Neural crest cell (in vitro differentiated cells): ENCODE measurements at places on chromosomes 2 and 18. TPM values are rescaled to one million over a fixed set of nuclear protein-coding genes. Genes with fewer than 3 reads are reported as not detected.

DNA sequence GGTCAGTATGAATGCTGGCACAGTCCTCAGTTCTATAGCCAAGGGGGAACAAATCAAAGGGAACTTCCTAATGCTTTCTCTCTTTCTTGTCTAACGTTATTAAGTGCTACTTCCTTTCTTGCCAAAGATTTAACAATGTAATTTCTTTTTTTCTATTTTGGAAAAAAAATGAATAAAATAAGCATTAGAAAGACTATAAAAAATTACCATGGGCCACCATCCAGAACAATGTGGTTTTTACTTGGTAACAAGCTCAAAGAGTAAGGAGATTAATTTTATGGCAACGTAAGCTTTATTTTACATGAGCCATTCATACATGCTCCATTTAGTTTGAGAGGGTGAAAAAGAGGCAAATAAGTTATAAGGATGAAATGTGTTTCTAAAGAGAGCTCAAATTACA, 40.1 kb downstream of the SERPINE2 start:
- peaks cover 21% of the 10 kb centered on the region for H3K4me1 ChIP-seq
- peaks cover 15% of the 10 kb centered on the region for H3K36me3 ChIP-seq
- DNase-seq = no peak
- no peaks in the 10 kb centered on the region for H3K27me3 ChIP-seq
- no peak overlapping the region for H3K4me3 ChIP-seq

DNA sequence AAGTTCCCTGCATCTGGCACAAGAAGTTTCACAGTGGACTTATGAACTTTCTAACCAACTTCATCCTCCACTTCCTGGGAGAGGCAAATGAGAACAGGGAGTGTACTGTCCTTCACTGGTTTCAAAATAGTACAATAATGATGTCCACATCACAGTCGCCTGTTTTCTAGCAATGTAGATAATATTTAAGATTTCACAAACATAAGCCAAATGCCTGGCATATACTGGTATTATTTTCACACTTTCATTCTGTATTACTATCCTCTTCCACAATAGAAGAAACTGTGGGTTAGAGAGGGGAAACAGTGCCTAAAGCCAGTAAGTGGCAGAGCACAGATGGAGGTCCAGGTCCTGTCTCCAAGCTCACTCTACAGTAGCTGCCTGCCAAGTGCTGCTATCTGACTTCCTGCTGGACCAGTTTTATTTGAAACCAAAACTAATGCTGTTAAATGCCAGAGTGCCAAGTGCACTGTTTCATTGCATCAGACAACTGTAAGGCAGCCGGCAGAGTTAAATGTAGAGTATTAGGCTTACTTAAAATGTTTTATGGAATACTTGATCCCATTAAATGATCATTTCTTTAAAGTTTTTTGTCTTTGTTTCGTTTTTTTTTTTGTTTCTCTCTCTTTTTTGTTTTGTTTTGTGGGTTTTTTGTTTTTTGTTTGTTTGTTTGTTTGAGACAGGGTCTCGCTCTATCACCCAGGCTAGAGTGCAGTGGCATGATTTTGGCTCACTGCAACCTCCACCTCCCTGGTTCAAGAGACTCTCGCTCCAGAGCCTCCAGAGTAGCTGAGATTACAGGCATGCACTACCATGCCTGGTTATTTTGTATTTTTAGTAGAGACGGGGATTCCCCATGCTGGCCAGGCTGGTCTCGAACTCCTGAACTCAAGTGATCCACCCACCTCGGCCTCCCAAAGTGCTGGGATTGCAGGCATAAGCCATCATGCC, 15.1 kb downstream of the COBLL1 start:
- no peaks in the 10 kb centered on the region for H3K4me1 ChIP-seq
- H3K27ac ChIP-seq = no peak overlapping the region
- no peaks in the 10 kb centered on the region for H3K27me3 ChIP-seq

- peaks cover 77% of the 10 kb centered on the region for H3K27me3 ChIP-seq
- H3K36me3 ChIP-seq = peaks cover 3% of the 10 kb centered on the region
Observed at GRCh38 chr2:100042562-100042961, 99.8 kb downstream of the AFF3 start.

DNA sequence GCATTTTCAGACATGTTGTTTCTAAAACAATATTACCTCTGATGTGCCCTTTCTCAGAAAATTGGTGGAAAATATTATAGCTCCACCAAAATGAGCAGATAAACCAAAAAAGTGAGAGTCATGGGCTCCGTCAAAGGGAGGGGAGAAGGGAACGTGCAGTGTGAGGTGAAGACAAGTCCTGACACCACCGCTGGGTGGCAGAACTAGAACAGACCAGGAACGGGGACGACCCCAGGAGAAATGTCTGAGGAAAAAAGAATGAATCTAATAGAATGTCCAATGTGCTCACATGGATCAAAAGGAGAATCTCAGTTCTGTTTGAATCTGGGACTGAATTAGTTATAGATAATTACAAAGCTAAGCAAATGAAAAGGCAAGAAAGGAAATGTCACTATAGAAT, 22.6 kb upstream of the BCL2 start:
- no peak overlapping the region for H3K4me3 ChIP-seq
- H3K4me1 ChIP-seq = no peaks in the 10 kb centered on the region

GRCh38 chr2:191015239-191015638, 1.3 kb upstream of the STAT1 start:
- peaks cover 16% of the 10 kb centered on the region for H3K27me3 ChIP-seq
- H3K27ac ChIP-seq = no peak overlapping the region
- no peak for DNase-seq
- no peak overlapping the region for H3K4me3 ChIP-seq
- no peaks in the 10 kb centered on the region for H3K4me1 ChIP-seq

- peaks cover 13% of the 10 kb centered on the region for H3K4me1 ChIP-seq
- no peak for DNase-seq
- no peak overlapping the region for H3K27ac ChIP-seq
- no peaks in the 10 kb centered on the region for H3K27me3 ChIP-seq
- H3K4me3 ChIP-seq = no peak overlapping the region
Observed at GRCh38 chr18:10332452-10332851, 122.0 kb upstream of the APCDD1 start.

DNA sequence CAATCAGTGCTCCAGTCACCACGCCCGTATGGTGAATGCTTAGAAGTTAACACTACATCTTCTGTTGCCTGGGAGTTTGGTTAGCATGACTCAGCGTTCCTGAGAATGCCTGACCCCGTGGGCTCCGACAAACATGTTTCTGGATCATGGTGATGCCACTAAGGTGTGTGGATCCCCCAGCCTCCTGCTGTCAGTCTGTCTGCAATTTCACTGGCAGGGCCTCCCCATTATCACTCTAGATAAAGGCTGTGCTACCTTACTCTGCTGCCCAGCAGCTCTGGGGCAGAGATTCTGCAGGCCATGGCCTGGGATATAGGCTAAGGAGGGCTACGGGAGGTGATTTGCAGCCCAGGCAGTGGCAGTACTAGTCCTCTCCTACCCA, 66.0 kb downstream of the STPG4 start:
- H3K27me3 ChIP-seq = no peaks in the 10 kb centered on the region
- H3K4me1 ChIP-seq = peaks cover 37% of the 10 kb centered on the region
- H3K36me3 ChIP-seq = no peaks in the 10 kb centered on the region
- H3K27ac ChIP-seq = no peak overlapping the region
- no peak for DNase-seq
- H3K4me3 ChIP-seq = no peak overlapping the region

DNA sequence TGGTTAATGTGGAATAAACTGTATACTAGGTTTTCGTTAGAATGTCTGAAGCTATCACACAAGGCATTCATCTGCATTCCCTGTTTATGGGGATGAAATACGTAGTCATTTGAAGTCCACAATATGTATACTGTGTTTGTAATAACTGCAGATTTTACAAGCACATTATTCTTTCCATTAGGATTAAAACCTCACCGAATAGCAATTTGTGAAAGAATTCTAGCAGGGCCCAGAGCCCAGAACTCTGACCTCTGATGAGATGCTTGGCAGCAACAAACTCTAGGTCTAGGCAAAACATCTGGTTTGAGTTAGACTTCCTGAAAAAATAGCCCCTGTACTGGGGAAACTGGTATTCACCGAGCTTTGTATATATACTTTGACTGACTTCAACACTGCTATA, 158.2 kb downstream of the SRBD1 start:
- no peak overlapping the region for H3K27ac ChIP-seq
- peaks cover 12% of the 10 kb centered on the region for H3K4me1 ChIP-seq
- DNase-seq = no peak
- no peaks in the 10 kb centered on the region for H3K27me3 ChIP-seq
- no peak overlapping the region for H3K4me3 ChIP-seq

DNA sequence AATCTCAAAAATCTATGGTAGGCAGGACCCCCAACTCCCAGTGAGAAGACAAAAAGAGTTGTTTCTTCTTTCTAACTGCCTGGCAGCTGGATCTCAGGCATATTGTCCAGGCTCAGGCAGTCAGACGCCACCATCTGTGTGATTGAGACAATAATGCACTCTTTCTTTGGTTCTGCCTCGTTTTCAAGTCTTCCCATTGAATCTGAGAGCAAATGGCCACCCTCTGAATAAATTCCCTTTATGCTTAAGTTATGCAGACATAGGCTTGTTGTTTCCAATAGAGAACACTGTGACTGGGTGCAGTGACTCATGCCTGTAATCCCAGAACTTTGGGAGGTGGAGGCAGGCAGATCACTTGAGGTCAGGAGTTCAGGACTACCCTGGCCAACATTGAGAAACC, 15.3 kb upstream of the CD207 start:
- H3K27ac ChIP-seq = peak overlapping the region; percentile 59
- H3K36me3 ChIP-seq = no peaks in the 10 kb centered on the region
- no peak overlapping the region for H3K4me3 ChIP-seq
- H3K27me3 ChIP-seq = peaks cover 6% of the 10 kb centered on the region

GRCh38 chr2:219020604-219021365, 20.5 kb downstream of the CFAP65 start:
- H3K4me1 ChIP-seq = peaks cover 7% of the 10 kb centered on the region
- H3K4me3 ChIP-seq = no peak overlapping the region
- H3K27me3 ChIP-seq = peaks cover 20% of the 10 kb centered on the region
- H3K27ac ChIP-seq = no peak overlapping the region

DNA sequence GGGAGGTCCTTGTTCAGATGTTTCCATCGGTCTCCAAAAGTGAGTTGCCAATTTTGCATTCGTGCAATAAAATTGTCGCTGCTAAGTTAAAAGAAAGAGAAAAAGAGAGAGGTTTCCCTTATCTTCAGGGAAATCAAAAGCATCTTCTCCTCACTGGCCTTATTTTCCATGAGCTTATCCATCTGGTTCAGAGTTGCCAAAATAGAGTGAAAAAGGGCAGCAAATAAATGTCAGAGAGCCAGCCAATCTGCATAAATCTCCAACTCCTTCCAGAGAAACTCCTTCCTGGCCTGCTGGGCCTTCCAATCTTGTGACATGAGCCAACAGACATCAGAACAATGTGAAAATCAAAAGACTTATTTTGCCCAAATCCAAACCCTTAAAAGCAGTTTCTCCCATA, 28.4 kb downstream of the PAX3 start:
- peak overlapping the region; percentile 21 for H3K4me3 ChIP-seq
- peaks cover 88% of the 10 kb centered on the region for H3K4me1 ChIP-seq
- no peaks in the 10 kb centered on the region for H3K36me3 ChIP-seq
- DNase-seq = no peak

- H3K27ac ChIP-seq = peak overlapping the region; percentile 28
- no peaks in the 10 kb centered on the region for H3K27me3 ChIP-seq
- H3K4me3 ChIP-seq = no peak overlapping the region
- no peaks in the 10 kb centered on the region for H3K4me1 ChIP-seq
- DNase-seq = no peak
- peaks cover 44% of the 10 kb centered on the region for H3K36me3 ChIP-seq
Observed at GRCh38 chr2:230793572-230794359, 71.0 kb upstream of the ITM2C start.

DNA sequence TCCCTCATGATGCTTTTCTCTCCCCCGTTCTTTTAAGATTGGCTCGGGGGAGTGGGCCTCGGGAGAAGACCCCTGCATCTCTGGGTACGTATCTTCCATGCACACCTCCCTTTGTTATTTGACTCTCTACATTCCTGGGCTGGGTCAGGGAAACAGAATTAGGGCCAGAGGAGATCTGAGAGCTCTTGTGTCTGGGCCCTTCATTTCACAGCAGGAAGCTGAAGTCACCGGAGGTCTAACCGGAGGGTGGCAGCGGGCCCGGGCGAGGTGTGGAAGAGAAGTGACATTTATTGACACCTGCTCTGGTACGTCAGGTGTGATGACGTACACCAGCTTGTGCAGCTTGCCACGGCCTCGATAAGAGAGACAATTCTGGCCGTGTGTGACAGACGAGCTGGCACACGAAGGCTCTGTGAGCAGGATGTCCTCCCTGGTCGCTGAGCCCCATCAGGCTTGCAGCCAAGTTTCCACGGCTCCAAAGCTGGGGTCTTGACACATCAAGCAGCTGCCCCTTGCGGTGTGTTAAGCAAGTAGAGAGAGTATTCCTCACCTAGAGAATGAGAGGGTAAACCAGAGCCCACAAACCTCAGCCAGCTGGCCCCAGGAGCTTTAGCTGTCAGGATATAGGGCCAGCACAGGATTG, 30.4 kb downstream of the TOGARAM2 start:
- no peaks in the 10 kb centered on the region for H3K27me3 ChIP-seq
- H3K4me3 ChIP-seq = no peak overlapping the region
- no peak for DNase-seq
- no peaks in the 10 kb centered on the region for H3K36me3 ChIP-seq
- peak overlapping the region; percentile 81 for H3K27ac ChIP-seq
- peaks cover 25% of the 10 kb centered on the region for H3K4me1 ChIP-seq

DNA sequence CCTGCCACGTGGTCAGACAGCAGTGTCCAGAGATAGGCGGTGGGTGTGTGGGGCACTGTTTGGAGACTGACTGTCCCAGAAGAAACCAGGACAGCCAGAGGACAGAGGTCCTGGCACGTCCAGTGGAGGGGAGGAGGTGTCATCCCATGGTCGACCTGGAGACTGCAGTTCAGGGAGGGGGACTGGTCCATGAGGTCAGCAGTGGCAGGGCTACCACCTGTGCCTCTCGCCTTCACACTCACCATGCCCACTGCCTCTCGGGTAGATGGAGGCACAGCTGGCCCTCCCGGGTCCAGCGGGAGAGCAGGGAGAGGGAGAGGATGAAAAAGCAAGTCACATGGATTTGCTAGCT, 53.9 kb downstream of the INHBB start:
- H3K4me1 ChIP-seq = no peaks in the 10 kb centered on the region
- peaks cover 6% of the 10 kb centered on the region for H3K27me3 ChIP-seq
- H3K4me3 ChIP-seq = no peak overlapping the region
- DNase-seq = no peak

GRCh38 chr2:208489687-208490086, 83.1 kb downstream of the PTH2R start:
- peaks cover 28% of the 10 kb centered on the region for H3K4me1 ChIP-seq
- peak overlapping the region; percentile 54 for H3K27ac ChIP-seq
- no peak overlapping the region for H3K4me3 ChIP-seq

DNA sequence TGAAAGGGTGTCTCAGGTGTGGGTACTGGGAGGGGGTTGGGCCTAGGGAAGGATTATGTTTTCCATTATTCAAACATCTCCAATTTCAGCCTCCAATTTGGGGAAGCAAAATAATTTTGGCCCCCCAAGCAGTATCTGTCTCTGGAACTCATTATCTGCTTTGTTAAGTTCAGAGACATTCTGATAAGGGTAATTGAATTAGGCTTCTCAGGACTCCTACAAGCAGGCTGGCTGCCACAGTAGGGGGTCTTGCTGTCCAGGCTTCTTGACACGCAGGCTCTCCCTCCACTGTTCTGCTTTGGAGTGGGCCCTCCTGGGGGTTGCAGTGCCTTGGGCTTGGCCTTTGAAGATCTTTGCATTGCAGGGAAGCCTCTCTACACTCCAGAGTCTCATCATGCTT, 108.1 kb upstream of the SIX2 start:
- no peaks in the 10 kb centered on the region for H3K36me3 ChIP-seq
- H3K27me3 ChIP-seq = no peaks in the 10 kb centered on the region
- H3K4me1 ChIP-seq = no peaks in the 10 kb centered on the region
- no peak for DNase-seq
- no peak overlapping the region for H3K4me3 ChIP-seq
- H3K27ac ChIP-seq = no peak overlapping the region

Gene CYP27C1
- total RNA-seq = 10.1 and 10.2 TPM in 2 replicates

Gene PROM2
- 1.8 and 2.7 TPM in 2 replicates for total RNA-seq

Gene RPRM
- total RNA-seq = 4.5 and 4.9 TPM in 2 replicates

Gene DNAJC5G
- not detected in 2 replicates for total RNA-seq

Gene DYNAP
- not detected in 2 replicates for total RNA-seq
